Dermis microvascular lymphatic vessel endothelial cell (primary cell): ENCODE measurements at places on chromosomes 7 and 10.

DNA sequence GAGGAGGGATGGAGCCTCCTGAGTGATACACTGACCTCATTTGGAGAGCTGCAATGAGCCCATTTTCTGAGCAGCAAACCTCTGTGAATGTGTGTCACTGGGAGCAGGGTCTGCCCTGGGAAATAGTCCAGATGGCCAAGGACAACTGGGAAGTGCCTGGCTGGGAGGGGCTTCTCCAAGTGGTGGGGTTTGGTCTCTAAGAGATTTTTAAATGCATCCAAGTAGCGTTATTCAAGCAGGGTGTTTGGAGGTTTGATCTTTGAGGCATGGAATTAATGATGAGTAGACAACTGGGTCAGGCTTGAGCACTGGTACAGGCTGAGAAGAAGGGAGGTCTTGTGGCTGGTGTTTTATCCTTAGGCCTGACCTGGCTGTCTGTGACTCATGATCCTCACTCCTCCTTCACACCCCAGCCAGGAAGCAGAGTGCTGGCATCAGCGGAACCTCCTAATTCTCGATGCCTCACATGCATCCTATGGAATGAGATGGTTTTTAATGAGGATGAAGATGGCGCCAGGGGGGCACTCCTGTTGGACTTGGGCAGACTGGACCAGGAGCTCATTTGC lies 3.3 kb downstream of the GOLGA7B start:
- no peak for DNase-seq

DNA sequence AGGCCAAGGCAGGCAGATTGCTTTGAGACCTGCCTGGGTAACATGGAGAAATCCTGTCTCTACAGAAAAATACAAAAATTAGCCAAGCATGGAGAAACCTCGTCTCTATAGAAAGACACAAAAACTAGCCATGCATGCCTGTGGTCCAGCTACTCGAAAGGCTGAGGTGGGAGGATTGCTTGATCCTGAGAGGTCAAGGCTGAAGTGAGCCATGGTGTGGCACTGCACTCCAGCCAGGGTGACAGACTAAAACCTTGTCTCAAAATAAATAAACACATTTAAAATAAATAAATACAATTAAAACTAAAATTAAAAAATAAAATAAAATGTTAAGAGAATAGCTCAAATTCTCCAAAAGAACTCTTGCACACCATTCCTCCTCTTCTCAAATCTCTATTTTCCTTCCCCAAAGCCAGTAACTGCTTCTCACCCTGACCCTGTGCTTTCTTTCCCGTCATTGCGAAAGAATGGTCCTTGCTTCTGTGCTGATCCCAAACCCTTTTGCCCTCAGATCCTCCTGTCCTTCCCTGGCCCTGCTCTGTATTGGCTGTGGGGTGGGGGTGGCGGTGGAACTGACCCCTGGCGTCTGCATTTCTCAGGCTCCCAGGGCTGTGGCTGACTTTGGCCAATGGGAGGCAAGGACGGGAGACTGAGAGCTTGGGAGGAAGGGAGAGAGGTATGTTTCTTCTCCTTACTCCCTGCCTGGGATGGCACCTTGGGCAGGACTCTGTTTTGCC lies 12.4 kb downstream of the SRGN start:
- no peak for DNase-seq

DNA sequence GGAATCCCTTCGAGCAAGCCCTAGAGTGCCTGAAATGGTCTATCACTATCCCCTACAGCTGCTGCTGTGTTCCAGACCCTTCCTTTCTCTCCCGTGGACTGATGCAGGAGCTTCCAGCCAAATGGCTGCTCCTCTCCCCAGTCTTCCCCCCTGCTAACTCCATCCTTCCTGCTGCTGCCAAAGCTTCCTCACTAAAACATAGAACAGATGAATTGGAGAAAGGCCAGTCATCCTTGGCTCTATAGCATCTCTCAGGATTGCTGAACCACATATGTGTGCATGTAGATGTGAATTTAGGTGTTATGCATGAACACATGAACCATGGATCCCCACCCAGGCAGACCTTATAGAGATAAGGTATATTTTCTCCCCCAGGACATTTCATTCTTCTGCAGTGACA lies 60.7 kb downstream of the GPR26 start:
- DNase-seq = no peak

DNA sequence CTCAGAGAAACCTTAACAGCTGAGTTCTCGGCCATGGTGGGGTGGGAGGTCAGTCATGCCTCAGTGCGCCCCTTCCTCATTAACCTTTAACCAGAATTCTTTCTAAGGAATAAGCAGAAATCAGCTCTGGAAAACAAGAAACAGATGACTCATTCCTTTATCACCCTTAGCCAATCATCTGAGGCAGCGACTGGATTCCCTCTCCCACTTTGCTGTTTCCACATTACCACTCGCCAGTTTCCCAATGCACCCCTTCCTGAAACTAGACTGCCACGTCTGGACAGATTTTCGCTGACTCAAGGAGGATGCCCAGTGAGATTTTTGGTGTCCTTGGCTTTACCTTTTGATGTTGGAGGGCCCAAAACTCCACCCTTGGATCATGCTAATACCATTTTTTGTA lies 223.8 kb downstream of the PLXDC2 start:
- DNase-seq = no peak
